Naive thymus-derived CD8-positive, alpha-beta T cell (primary cell): ENCODE measurements at places on chromosomes 12 and 14.
A peak's percentile ranks its signal among the peaks of the same experiment; 100 is the strongest.

DNA sequence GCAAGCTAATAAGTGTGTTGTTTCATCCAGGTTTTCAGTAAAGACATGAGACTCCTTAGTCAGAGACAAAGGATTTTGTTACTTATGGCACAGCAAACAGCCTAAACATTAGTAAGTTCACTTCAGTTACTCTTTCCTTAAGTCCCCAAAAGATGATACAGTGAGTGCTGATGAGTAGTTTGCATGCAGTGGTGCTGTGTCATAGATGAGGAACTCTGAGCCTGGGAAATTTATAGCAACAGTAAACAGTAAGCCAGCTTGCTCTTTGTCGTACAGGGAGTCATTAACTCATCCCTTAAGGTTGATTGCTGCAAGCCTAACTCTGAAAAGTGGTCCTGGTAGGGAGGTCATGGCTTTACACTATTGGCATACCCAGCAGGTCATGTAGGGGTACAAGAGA, 208.6 kb upstream of the OR4E1 start:
- no peak for DNase-seq

- no peak for DNase-seq
These were observed 150.1 kb downstream of the PRKCH start for GRCh38 chr14:61471297-61472005.

- no peak for DNase-seq
These were observed 94.6 kb downstream of the NCOR2 start for GRCh38 chr12:124472690-124473279.

DNA sequence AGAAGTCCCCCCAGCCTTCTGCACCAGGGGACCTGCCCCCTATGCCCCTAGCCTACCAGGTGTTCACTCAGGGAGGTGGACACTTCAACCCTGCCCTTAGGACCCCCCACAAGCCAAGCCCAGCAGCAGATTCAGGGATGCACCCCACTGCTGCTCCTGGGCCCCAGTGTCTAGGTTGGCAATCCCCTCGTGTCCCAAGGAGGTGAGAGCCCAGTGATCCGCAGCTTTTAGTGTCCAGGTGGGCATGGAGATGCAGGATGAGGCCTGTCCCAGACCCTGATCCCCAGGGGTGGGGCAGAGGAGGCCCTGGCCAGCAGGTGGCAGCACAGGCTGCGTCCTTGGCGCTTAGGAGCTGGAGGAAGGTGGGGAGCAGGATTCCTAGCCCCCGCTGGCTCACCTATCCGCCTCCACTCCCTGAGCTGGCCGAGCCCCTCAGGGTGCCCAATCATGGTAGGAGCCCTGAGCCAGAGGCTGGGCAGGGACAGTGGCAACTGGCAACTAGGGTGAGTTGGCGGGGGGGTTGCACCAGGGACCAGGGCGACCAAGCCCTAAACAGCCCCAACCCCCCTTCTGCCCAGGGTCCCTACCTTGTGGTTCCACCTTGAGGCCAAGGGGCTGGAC, 4.1 kb downstream of the CKB start:
- peak; percentile 57 for DNase-seq

- no peak for DNase-seq
These were observed 108.9 kb downstream of the SLC6A15 start for GRCh38 chr12:84803661-84804060.

- DNase-seq = peak; percentile 35
These were observed 30.0 kb downstream of the SH2B3 start for GRCh38 chr12:111435661-111436201.

GRCh38 chr14:75430116-75430515, 2.3 kb downstream of the JDP2 start:
- DNase-seq = no peak
